Motor neuron (in vitro differentiated cells): ENCODE measurements at places on chromosomes 11 and 22. TPM values are rescaled to one million over a fixed set of nuclear protein-coding genes. Genes with fewer than 3 reads are reported as not detected.
A peak's percentile ranks its signal among the peaks of the same experiment; 100 is the strongest.

Gene MS4A6A
- 0.36 TPM in 1 of 2 replicates, not detected in the other for total RNA-seq

Gene ADAMTS8
- total RNA-seq, result 0.05 and 0.13 TPM in 2 replicates

Gene PGA5
- not detected in 2 replicates for total RNA-seq

- no peak for ATAC-seq
Observed at GRCh38 chr22:44193535-44193891, 12.8 kb downstream of the PARVG start.

- no peak for ATAC-seq
Observed at GRCh38 chr11:26143566-26144290, 188.2 kb upstream of the ANO3 start.

DNA sequence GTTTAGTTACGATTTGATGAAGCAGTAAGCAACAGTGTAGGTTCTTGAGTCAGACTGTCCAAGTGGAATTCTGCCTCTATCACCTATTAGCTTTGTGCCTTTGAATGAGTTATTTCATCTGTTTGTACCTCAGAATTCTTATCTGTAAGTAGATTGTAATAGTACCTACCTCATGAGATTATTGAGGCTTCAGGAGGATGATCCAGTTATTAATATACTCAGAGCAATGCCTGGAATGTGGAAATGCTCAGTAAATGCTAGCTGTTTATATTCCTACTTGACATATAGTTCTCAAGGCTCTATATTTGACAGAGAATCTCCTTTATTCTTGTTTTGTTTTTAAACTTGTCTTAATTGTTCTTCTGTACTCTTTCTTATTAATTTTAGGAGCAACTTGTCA is 70.1 kb downstream of the SFI1 start:
- no peak for ATAC-seq

- no peak for ATAC-seq
Observed at GRCh38 chr22:49208768-49209252, 618.9 kb downstream of the BRD1 start.

GRCh38 chr11:111696556-111696955 is 69.6 kb downstream of the PPP2R1B start:
- ATAC-seq, result no peak

DNA sequence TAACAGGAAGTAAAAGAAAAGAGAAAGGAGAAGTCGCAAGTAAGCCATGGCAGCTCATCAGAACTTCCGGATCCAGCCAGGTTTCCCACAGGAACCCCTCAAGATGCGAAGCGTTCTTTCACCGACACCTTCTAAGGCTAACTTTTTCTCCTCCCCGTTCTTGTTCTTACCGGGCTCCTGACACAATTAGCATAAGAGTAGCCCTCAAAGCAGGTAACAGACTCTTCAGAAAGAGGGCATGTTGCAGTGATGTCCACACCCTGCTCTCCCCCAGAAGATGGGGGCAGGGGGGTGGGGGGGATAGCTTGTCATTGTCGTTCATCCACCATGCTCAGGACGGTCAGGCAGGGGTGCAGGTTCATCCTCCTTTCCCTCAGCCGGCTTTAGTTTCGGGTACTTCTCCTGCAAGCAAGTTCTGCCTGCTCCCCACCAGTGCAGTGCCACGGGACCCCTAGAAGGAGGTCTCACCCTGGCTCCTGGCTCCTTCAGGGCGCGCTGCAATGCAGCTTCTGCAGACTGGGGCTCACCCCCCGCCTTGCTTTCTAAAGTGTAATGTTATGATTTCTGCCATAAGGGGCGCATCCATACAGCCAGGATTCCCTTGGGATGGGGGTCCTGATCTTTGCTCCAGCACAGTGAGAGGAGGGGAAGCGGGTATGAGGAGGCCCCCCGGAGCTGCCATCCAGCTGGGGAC is 2.3 kb downstream of the OPCML start:
- ATAC-seq, result no peak

GRCh38 chr11:21323617-21324016 is 654.2 kb downstream of the NELL1 start:
- no peak for ATAC-seq

Gene PRSS23
- 102 and 111 TPM in 2 replicates for total RNA-seq

DNA sequence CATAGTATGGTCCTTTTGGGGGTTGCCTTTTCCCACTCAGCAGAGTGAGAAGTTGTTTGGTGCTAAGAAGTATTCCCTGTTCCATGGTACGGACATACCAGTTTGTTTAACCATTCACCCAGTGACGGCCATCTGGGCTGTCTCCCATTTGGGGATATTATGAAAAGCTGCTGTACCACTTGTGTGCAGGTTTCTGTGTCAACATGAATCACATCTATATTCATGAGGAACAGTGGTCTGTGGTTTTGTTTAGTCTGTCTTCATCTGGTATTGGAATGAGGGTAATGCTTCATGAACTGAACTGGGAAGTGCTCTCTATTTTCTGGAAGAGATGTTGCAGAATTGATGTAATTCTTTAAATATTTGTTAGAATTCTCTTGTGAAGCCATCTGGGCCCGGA is 89.5 kb downstream of the TRMU start:
- peak; percentile 29 for ATAC-seq

DNA sequence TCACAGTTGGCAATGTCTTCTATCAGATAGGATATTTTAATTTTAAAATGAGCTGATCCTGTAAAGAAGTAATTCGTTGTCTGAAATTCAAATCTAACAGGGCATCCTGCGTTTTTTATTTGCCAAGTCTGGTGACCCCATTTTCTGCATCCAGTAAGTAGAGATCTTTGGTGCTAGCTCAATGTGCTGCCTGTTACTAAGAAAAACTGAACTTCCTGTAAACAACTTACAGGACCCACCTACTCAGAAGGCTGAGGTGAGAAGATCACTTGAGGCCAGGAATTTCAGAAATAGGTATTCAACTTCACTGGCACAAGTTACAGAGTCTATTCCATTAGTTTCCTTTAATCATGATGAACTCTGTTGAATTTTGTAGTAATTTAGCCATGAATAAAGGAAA is 4.0 kb downstream of the ARL14EP start:
- ATAC-seq, result no peak

GRCh38 chr22:26259510-26259909 is 90.2 kb downstream of the SEZ6L start:
- no peak for ATAC-seq

DNA sequence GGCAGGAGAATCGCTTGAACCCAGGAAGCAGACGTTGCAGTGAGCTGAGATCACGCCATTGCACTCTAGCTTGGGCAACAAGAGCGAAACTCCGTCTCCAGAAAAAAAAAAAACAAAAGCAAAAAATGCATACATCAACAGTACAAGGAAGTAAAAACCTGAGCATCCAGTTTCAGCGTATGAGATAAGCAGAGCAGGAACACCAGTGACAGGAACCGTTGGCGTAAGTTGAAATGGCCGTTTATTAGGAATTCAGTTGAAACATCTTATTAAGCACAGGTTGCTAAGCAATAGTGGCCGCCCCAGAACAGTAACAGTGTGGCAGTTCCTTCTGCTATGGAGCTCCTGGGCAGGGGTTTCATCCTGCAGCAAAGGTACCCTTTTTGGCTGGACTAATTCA is 4.0 kb upstream of the L3MBTL2 start:
- ATAC-seq, result no peak

Gene MMP13
- 0.19 and 1.2 TPM in 2 replicates for total RNA-seq

Gene CARD16
- total RNA-seq, result 42.9 and 43.7 TPM in 2 replicates

Gene CLDN5
- 0.15 TPM in 1 of 2 replicates, not detected in the other for total RNA-seq

Gene KRTAP5-2
- 2.8 and 5.2 TPM in 2 replicates for total RNA-seq

DNA sequence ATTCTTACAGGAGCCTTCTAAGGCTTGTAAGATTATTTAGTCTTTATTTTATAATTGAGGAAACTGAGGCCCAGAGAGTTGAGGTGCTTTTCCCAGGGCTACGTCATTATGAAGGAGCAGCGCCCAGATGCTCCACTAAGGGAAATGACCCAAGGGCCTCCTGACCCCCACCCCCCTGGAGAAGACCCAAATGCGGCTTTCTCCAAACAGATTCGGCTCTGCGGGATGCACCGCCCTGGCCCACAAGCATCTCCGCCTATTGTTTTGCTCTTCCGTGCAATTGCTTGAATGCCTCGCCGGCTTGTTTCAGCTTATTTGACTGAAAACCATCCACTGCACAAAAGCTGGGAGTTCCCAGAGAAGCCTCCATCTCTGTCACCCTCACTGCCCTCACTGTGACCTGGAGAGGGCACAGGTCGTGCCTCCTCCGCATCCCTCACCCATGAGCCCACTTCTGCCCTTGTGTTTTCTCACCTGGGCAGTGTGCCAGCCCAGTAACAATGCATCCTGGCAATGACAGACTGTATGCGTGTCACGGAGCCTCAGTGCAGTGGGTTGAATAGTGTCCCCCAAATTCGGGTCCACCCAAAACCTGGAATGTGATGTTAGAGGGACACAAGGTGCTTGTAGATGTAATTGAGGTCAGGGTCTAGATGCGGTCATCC is 790.2 kb downstream of the TBC1D22A start:
- no peak for ATAC-seq

DNA sequence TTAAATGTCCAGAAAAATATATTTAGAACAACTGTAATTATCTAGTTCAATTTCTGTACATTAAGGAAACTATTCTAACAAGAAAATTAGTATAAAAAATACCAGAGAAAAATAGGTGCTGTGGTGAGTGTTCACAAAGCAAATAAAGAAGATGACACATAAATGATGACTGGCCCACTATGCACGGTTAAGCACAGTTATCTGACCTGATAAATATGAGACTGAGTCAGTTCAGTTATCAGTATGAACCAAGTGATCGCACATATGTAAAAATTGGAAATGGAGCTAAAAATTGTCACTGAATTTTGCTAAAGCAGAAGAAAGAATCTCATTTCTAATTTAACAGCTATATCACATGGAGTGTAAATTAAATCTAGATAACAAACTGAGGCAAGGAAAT is 18.8 kb upstream of the MAML2 start:
- ATAC-seq, result no peak

GRCh38 chr11:32008880-32009551 is 81.9 kb upstream of the RCN1 start:
- ATAC-seq, result peak; percentile 35

Gene MUC5AC
- total RNA-seq, result under 0.01 and 0.25 TPM in 2 replicates

DNA sequence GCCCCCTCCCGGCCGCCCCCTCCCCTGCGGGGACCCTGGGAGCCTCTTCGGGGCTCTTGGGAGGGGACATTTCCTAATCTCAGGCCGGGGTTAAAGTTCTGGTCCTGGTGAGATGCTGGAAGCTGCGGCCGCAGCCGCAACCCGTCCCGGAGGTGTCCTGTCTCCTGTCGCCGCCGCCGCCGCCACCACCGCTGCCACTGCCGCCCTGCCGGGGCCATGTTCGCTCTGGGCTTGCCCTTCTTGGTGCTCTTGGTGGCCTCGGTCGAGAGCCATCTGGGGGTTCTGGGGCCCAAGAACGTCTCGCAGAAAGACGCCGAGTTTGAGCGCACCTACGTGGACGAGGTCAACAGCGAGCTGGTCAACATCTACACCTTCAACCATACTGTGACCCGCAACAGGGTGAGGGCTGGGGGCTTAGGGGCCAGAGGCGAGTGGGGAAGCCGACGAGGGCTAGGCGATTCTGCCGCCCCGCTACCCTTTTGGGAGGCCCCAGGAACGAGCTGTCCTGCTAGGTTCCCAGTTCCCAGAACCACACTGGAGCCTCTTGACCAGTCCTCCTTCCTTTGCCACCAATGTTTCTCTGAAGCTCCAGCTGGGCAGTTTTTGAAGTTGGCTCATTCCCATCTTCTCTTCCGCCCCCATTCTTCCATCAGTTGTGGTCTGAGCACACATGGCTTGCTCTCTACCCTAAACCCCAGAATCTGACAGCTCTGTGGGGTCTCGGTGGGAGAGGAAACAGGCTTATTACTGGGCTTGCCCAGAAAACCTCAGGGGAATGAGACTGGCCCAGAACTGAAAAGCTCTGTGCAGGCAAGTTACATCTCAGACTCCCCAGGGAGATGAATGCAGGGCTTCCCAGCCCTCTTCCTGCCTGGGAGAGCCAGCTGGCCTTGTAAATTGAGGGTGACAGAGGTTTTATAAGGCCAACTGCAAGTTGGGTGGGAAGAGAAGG is 781 bp downstream of the SIDT2 start:
- ATAC-seq, result peak; percentile 46

Gene GSTT2B
- not detected in 2 replicates for total RNA-seq

Gene MED17
- total RNA-seq, result 49.4 and 51.8 TPM in 2 replicates

DNA sequence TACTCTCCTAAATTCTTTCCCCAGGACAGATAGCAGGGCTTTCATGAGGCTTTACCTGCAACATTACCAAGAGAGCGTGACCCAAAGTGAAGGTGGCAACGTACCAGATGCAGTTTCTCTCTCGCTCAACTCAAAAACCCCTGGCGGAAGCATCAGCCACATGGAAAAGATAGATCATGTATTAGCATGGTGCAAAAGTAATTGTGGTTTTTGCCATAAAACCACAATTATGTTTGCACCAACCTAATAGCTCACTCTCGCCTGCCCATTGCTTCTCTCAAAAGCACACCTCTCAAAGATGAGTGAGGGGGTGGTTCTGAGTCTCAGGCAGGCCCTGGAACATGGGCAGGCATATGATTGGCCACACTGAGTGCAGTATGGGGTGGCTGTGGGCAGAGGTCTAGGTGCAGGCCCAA is 7.0 kb downstream of the MS4A6A start:
- ATAC-seq, result no peak

GRCh38 chr11:110453684-110454354 is 24.1 kb downstream of the FDX1 start:
- no peak for ATAC-seq

DNA sequence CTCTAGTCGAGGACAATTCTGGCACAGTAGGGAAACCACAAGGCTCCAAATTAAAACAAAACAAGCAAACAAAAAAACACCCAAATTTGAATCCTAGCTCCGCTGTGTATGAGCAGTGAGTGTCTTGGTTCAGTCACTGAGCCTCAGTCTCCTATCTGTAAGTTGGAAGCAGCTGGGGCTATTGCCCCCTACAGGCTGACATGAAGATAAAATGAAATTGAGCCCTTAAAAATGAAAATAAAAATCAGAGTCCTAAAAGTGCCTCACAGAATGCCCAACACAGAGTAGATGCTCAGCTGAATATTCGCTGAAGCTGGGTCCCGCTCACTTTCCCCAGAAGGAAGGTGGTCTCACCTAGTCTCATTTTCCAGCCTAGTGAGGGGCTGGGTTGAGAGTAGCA is 65.2 kb downstream of the PDE2A start:
- no peak for ATAC-seq

- ATAC-seq, result no peak
Observed at GRCh38 chr11:128903248-128904061, 12.3 kb downstream of the KCNJ5 start.

Gene SCGB2A2
- not detected in 2 replicates for total RNA-seq

Gene RAB1B
- 91.4 and 104 TPM in 2 replicates for total RNA-seq

- ATAC-seq, result no peak
Observed at GRCh38 chr22:50165436-50166123, 5.0 kb upstream of the PANX2 start.

Gene CRKL
- 50.4 and 53.0 TPM in 2 replicates for total RNA-seq

Gene SYCE3
- 0.68 TPM in 1 of 2 replicates, not detected in the other for total RNA-seq

GRCh38 chr11:88122956-88123355 is 52.3 kb downstream of the RAB38 start:
- no peak for ATAC-seq

Gene PHETA2
- total RNA-seq, result 0.42 and 0.73 TPM in 2 replicates
